ENCODE measurements at places on chromosomes 16 and 17.
A peak's percentile ranks its signal among the peaks of the same experiment; 100 is the strongest.

GRCh38 chr17:19415806-19416775 is 5.1 kb downstream of the RNF112 start:
- DNase-seq: no peak

DNA sequence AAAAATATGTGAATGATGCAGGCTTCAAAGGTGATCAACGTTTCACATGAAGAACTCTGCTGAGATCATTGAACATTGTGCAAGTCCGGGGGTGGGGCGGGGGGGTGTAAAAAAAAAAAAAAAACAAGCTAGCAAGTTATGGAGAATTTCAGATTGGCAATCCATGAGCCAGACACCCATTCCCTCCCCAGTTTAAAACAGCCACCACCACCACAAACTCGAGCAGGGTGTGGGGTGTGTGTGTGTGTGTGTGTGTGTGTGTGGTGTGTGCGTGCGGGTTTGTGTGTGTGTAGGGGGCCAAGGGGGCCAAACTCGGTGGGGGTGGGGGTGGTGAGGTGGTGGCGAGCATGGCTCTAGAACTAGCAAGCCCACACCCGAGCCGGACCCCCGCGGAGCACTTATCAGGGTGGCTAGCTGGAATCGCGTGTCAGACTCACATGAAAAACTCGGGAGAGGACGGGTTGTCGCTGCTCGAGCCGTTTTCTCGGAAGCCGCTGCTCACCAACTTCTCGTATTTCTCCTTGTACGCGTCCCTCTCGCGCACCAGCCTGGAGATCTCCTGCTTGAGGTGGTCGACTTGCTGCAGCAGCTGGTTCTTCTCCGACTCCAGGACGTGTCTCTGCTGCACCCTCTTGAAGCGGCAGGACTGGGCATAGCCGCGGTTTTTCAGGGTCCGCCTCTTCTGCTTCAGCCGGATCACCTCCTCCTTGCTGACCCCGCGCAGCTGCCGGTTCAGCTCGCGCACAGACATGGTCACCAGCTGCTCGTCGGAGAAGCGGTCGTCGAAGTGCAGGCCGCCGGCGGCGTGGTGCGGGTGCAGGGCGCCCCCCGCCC is 2.0 kb downstream of the MAF start:
- DNase-seq: no peak

GRCh38 chr16:30927789-30928378 is 4.5 kb downstream of the FBXL19 start:
- no peak for DNase-seq

DNA sequence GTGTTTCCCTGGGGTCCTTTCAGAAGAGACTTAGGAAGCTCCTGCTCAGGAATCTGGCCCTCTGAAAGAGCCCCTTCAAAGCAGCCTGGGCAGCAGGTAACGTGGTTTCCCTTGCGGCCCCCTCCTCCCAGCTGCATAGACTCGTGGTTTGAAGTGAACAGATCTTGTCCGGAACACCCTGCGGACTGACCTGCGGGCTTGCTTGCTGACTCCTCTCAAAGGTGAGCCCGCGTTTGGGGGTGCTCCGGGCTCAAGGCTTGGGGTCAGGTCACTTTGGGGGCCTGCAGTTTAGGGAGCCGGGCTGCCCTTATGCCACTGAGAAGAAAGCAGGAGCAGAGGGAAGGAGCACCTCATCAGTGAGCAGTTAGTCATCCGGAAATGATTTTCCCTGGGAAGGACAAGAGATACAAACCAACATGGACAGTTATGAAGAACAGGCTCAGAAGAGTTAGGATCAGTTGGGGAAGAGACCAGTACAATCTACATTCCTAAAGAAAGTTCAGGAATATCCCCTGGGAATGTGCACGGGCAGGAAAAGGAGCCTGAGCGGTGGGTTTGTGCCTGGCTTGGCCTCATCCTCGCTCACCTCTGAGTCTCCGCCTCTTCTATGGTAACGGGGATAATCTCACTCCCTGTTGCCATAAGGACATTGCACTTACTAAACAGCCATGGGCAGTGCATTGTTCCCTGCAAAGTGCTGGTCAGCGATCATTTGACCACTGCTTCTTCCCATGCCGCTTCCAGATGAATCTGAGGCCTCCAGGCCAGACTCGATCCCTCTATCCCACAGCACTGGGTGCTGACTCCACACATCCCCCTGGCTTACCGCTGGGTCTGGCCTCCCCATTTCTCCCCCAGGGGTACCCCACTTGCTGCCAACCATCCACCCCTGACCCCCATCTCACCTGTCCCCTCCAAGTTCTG is 10.0 kb downstream of the LDHD start:
- no peak for DNase-seq

GRCh38 chr16:22320572-22321339 is 23.5 kb downstream of the POLR3E start:
- DNase-seq: no peak

GRCh38 chr17:73324160-73324475 is 12.3 kb upstream of the CDC42EP4 start:
- no peak for DNase-seq

DNA sequence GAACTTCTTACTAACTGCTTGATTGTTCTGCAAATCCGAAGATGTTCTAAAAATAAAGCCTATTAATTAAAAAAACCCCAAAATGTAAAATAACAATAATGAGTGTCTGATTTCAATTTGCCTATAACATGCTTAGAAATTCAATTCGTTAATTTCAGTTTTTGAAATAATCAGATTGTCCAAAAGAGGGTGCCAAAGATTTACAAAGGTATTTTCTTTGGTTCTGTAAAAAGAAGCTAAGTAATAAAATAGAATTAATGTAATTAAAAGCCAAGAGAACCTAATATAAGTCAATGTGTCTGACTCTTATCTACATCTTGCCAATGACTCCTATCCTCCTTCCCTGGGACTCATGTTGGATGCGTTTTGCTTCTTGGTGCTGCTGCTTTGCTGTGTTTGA is 75.0 kb upstream of the CPHXL start:
- no peak for DNase-seq

GRCh38 chr17:78375401-78376151 is 2.9 kb upstream of the PGS1 start:
- DNase-seq: no peak

- DNase-seq: no peak
Observed at GRCh38 chr17:40068129-40068581, 5.4 kb downstream of the THRA start.

- no peak for DNase-seq
Observed at GRCh38 chr16:23482778-23483177, 27.5 kb downstream of the GGA2 start.

- DNase-seq: no peak
Observed at GRCh38 chr17:81964081-81964849, 3.3 kb upstream of the NOTUM start.

- DNase-seq: no peak
Observed at GRCh38 chr16:54489225-54490111, 202.9 kb upstream of the IRX3 start.

DNA sequence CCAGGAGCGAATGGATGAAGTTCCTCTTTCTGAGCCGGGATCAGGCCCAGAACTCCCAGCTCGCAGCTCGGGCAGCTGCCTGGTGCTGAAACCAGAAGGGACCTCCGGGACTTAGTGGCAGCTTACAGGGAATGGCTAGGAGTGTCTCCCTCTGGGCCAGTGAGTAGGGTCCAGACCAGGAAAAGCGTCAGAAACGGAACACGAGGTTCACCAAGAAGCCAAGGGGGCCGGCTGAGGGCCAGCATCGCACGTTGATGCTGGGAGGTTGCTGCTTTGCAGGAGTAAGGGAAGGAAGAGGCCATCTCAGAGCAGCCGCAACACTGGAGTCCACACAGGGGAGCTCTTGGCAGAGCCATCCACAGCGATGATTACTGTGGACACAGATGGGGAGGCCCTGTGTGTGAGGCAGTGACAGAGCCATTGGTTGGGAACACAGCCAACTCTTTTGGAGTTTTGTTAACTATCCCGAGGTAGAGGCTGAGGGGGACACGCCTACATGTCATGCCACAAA is 74.0 kb upstream of the CREBBP start:
- no peak for DNase-seq

GRCh38 chr17:66441101-66441661 is 138.8 kb downstream of the PRKCA start:
- no peak for DNase-seq

DNA sequence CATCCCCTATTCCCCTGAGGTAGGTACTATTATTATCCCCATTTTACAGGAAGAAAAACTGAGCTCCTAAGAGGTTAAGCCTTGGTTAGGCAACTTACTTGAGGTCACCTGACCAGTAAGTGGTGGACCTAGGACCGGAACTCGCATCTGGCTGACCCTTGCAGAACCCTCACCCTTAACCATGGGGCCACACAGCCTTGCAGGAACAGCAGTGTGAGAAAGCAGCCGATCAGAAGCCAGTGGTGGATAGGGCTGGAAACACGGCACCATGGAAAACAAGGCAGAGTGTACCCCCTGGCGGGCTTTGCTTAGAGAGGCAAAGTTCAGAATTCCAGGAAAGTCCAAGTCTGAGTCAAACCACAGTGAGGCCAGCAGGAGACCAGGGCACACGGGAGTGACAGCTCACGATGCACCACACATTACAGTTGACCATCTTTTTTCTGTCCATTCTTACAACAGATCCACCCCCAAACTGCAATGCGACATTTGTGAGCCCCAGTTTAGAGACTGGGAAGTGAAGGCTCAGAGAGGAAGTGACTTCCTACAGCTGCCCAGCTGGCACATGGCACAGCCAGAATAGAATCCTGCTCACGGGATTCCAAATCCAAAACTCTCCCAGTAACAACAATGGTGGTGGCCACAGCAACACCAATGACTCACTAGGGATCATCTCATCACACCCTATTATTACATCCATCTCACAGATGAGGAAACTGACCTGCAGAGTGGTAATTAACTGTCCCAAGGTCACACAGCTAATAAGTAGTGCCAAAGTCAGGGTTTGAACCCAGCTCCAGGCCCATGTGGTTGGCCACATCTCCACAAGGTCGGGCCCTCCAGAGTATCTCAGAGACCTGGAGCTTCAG is 20.3 kb downstream of the KIFC3 start:
- DNase-seq: no peak

DNA sequence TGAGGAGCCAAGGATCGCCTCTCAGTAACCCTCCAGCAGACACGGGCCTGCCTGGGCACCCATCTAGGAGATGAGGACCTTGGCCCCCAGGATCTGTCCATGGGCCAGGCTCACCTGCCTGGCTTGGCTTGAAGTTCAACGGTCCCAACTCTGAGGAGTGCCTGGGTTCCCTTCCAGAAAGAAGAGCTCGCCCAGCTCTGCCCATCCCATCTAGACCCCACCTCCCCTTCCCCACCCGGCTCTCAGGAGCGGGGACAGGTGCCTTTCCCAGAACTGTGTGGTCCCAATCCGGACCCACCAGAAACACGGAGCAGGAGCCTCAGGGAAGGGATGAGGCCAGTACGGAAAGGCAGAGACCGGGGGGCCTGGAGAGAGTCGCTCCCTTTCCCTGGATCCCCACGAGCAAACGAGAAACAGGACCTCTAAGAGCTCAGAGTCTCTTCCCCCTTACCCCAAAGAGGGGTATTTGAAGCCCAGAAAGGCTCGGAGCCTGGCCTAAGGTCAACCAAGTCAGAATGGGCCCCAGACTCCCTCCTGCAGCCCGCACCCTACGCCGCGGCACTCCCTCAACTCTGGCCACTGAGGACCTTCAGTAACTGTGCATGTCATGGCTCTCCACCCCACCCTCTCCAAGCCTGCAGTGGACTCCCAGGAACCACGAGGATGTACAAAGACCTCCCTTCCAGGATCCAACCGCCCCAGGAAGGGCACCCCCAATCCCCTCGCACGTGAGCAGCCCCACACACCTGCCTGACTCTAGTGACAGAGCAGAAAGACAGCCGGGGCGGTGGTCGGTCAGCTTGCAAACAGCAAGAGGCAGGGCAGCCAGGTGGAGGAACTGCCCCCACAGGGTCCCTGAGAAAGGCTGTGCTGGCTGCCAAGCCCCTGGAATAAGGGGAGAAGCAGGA is 5.4 kb downstream of the CLUH start:
- DNase-seq: no peak

- no peak for DNase-seq
Observed at GRCh38 chr16:65576631-65577030, 454.8 kb upstream of the CDH11 start.

DNA sequence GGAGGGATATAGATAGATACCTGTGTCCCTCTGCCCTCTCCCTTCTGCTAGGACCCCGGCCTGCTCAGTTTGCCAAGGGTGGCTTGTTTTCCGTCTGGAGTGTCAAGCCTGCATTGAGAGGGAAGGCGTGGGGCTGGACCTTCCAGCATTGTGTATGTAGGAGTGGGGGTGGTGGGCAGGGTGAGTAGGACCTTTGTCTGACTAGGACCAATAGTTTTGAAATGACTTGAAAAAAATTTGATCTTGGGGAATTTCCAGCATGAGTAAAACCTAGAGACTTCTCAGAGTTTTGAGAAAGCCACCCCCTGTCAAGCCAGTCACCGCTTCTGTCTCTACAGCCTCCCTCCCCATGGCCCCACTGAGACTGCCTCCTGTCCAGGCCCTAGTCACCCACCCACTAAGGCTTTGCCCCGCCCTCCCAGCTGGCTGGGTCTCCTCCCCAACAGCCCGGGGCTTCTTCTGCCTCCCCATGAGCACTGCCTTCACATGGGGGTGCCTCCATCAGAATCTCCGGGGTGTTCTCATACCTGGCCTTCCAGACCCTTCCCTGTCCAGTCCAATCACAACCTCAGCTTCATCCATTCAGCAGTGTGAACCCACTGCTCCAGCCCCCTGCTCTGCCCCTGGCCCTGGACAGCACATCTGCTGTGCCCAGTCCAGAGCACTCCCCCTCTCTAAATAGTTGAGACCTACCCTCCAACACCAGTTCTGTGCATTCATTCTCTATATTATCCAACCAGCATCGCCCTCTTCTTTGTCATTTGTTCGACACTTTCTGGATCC is 207.0 kb downstream of the MSI2 start:
- peak; percentile 32 for DNase-seq

DNA sequence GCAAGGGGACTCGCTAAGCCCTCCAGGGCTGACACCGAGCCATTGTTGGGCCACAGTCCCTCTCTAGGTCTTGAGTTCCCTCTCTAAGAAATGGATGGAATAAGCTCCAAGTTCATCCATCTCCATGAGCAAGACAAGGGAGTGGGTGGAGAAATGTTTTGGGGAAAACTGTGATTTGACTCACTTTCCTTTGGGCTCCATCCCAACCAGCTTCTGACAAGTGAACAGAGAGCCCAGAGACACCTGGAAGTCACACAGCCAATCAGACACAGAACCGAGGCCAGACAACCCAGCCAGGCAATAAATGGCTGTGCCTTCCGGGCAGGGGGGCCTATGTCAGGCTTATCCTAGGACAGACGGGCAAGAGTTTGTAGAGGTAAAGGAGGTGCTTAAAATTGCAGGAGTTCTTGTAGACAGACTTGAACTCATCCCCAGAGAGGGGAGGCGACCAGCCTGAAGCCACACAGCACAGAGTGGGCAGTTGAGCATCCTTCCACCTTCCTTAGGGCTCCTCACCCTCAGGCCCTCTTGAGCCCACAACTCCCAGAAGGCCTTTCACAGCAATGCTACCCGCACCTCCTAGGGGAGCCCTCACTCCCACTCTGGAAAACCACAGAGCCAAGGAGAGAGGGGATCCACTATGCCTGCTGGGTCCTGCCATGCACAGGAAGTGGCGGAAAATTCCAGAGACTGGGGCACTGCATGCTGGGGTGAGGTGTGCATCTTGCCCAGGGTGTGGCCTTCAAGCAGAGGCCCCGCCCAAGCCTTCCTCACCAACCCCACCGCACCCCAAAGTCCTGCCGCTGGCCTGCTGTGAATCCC is 9.5 kb upstream of the FAM83G start:
- DNase-seq: no peak

- no peak for DNase-seq
Observed at GRCh38 chr16:66334853-66335574, 31.5 kb upstream of the CDH5 start.
